ENCODE measurements at places on chromosomes 1 and 21.

- DNase-seq = peak; percentile 82
Observed at GRCh38 chr1:116737020-116737854, 17.0 kb upstream of the CD2 start.

- no peak for DNase-seq
Observed at GRCh38 chr1:100034470-100034869, 64.7 kb downstream of the SLC35A3 start.

- DNase-seq = no peak
Observed at GRCh38 chr1:231338270-231339128, at the start of gene SPRTN. Gene SPRTN (plus strand): TSS chr1:231338293. CDS start chr1:231338384, 91 bp downstream.

DNA sequence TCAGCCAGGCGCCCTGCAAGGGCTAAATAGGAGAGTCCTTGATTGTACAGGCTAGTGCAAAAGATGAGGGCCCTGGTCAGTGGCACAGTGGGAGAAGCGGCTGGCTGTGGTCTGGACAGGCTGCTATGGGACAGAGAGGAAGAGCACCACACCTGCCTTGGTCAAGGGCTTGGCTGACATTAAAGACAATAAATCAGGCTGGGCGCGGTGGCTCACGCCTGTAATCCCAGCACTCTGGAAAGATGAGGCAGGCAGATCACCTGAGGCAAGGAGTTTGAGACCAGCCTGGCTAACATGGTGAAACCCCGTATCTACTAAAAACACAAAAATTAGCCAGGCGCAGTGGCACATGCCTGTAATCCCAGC, 62.9 kb downstream of the NID1 start:
- no peak for DNase-seq

GRCh38 chr1:222104694-222105392, 363.0 kb upstream of the DUSP10 start:
- no peak for DNase-seq

DNA sequence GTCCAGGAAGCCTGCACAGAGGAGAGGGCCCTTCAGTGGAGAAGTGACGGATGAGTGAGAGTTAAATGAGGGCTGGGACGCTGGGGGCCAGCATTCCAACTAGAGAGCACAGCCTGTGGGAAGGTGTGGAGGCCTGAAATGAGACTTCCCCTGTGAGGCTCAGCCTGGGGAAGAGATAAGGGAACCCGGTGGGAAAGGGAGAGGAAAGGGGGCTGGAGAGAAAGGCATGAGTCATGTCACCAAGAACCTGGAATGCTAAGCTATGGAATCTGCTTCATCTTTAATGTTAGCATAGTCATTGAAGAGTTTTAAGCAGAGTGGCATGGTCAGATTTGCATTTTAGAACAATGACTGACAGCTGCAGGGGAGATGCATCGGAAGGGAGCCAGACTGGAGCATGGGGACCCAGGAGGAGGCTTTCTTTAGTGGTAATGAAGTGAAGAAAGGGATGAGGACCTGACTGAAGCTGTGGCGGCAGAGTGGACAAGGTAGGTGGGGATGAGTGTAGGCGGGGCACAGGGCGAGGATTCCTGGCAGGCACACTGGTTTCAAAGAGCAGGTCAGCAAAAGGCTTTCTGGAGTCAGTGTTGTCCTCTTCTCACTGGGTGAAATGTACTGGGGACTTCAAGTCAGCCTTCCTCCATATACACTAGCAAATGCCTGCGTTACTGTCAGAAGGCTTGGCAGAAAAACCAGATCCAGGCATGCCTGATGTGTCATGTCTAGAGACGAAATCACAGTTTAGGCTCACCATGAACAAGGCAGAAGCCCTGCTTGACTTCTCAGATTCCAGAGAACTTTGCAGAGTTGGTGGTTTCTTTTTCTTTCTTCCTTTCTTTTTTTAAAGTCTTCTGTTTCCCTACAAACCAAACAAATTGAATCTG, 8.0 kb downstream of the RGL1 start:
- no peak for DNase-seq

DNA sequence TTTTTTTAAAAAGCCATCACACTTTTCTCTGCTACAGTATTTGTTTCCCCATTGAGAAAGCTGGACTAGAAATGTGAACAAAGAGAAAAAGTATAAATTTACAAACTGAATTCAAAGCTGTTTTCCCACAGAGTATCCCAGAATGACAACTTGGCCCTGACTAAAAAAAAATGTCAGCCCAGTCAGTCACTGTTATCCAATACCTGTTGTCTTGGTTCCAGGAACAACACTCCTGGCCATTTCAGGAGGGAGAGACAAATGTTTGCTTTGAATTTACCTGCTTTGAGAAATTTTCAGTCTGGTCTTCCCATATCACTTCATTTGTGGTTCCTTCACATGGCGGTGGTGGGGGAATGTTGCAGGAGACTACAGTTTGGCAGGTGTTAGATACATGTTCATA, 46.2 kb downstream of the COLGALT2 start:
- DNase-seq = no peak

DNA sequence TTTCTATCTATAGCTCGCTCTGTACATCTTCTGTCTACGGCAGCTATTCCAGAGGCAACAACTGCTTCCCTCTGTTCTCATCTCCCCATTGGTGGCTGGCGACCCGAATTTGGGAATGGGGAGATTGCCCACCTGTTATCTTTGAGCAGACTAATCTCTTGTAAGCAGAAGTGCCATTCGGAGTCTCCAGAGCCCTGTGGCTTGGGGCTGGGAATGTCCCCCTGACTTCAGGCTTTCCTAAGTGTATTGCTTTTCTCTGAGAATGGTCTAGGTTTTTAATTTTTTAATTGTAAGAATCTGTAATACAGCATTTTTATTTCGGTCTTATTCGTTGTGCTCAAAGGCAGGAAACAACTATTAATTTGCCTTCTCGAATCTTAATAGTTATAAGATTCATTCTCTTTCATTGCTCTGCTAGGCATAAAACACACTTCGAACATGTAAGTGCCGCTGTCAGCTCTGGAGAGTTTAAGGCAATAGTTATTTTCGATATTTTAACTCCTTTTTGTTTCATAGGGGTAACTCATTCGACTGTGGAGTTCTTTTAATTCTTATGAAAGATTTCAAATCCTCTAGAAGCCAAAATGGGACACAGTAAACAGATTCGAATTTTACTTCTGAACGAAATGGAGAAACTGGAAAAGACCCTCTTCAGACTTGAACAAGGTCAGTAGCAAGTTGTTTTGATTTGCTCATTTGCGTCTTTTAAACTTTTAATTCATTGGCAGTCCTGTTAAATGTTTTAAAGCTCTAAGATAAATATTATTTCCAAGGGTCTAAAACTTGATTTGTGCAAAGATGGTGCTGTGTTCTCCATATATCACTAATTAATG, 514 bp downstream of the AGL start:
- no peak for DNase-seq

- no peak for DNase-seq
Observed at GRCh38 chr1:203162403-203162802, 13.2 kb downstream of the MYBPH start.

DNA sequence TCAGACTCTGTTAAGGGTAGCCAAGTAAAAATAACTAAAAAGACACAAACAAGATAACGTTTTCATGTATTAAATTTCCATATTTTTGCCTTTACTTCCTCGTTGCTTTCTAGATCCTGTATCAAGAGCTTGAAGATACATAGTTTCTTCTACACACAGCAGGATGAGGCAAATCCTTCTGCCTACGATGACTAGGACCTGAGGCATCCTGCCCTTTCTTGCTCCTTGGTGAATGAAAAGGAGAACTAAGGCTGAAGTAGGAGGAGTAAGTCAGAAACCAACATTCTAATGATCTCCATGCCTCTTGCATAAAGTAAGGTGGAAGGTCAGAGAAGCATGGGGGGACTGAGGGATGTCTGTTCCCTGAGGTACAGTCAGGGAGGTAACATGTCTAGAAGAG, 102.6 kb downstream of the GPATCH2 start:
- DNase-seq = no peak

- no peak for DNase-seq
Observed at GRCh38 chr21:15703932-15704331, 25.9 kb upstream of the USP25 start.

GRCh38 chr1:7526196-7526866, 244.8 kb upstream of the VAMP3 start:
- no peak for DNase-seq

GRCh38 chr1:198162091-198162767, 5.4 kb downstream of the NEK7 start:
- no peak for DNase-seq

GRCh38 chr1:92743221-92743620, 41.7 kb downstream of the EVI5 start:
- no peak for DNase-seq

DNA sequence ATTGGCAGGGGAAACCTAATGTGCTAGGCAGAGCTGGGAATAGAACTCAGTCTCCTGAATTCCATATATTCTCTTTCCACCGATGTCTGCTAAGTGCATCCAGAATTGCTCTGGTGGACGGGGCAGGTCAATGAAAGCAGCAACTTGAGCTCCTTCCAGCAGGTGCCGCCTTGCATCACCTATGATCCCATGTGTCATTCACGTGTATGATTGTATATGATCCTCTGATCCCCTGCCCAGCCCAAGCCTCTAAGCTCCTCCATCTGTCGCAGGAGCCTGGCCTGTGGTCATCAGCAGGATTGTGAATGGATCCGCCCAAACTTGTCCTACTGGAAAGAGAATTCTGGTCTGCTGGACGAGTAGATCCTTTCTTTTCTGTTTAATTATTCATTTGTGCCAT, 13.1 kb downstream of the ACTA1 start:
- no peak for DNase-seq

DNA sequence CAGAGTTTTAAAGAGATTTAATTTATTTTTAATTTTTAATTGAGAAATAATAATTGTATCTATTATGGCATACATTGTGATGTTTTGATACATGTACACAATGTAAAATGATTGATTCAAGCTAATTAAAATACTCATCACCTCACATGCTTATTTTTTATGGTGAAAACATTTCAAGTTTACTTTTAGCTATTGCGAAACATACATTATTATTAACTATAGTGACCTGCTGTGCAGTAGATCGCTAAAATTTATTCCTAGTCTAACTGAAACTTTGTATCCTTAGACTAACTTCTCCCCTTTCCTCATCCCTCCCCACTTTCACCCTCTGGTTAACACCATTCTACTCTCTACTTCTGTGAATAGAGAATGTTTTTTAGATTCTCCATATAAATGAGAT, 191.6 kb downstream of the DNAH14 start:
- DNase-seq = no peak

- DNase-seq = no peak
Observed at GRCh38 chr1:5907386-5907785, 84.8 kb downstream of the NPHP4 start.

- no peak for DNase-seq
Observed at GRCh38 chr1:145849356-145850160, 4.1 kb downstream of the NUDT17 start.

- no peak for DNase-seq
Observed at GRCh38 chr21:25281134-25281533, 326.1 kb downstream of the MRPL39 start.

DNA sequence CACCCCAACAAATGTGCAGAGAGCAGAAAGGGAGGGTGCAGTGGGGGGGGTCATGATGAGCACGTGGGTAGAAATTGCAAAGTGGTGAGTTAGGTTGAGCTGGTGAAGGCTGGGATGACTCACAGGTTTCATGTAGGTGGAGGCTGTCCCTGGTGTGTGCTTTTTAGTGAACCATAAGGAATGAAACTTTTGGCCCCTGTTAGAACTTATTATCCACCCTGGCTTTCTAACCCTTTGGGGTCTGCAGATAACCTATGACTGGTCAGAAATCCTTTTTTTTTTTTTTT, 46.9 kb downstream of the DOP1B start:
- DNase-seq = peak; percentile 16
